ENCODE measurements at places on chromosomes 7 and 10.
A peak's percentile ranks its signal among the peaks of the same experiment; 100 is the strongest.

DNA sequence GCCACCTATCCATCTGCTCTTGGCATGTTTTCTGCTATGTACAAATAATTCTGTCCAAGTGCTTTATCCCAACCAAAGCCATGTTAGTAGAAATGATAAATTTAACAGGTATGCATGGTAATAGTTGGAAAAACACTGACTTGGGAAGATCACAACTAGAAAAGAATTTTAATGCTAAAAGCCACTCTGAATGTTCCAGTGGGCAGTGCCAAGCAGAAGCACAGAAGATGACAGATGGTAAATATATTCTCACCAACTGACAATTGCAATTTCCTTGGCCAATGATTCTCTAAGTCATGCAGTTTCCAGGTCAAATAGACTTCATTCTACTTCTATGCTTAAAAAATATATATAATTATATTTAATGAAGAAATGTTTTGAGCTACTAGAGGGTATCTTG is 83.6 kb upstream of the SEMA3C start:
- no peak for DNase-seq

DNA sequence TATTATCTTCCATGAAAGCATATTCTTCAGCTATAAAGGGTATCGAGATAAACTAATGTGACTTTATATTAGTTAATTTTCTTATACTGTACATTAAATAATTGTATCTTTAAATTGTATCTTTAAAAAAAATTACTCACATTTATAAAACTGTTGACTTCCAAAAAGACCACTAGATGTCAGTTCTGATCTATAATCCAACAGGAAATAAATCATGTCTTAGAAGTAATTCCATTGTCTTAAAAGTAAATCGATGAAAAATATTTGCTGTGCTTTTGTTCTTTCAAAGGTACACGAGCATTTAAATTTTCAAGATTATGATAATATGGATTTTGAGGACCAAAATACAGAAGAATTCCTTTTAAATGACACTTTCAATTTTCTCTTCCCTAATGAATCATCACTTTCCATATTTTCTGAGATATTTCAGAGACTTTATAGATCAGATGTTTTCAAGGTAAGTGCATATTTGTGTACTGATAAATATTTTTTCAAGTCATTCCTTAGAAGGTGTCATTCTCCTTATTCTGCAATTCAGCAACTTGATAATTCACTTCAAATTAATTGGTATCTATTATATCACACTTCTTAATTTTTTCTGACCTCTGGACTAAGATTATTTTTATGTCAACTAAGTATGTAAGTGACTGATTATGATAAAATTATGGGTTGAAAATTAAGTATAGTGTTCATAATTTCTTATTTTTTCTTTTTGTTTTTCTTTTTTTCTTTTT is 138.5 kb downstream of the CPED1 start:
- peak; percentile 24 for DNase-seq

- peak; percentile 92 for DNase-seq
Observed at GRCh38 chr10:62037166-62037831, 135.8 kb downstream of the ARID5B start.

GRCh38 chr7:157594306-157594705 is 257.5 kb downstream of the DNAJB6 start:
- no peak for DNase-seq

DNA sequence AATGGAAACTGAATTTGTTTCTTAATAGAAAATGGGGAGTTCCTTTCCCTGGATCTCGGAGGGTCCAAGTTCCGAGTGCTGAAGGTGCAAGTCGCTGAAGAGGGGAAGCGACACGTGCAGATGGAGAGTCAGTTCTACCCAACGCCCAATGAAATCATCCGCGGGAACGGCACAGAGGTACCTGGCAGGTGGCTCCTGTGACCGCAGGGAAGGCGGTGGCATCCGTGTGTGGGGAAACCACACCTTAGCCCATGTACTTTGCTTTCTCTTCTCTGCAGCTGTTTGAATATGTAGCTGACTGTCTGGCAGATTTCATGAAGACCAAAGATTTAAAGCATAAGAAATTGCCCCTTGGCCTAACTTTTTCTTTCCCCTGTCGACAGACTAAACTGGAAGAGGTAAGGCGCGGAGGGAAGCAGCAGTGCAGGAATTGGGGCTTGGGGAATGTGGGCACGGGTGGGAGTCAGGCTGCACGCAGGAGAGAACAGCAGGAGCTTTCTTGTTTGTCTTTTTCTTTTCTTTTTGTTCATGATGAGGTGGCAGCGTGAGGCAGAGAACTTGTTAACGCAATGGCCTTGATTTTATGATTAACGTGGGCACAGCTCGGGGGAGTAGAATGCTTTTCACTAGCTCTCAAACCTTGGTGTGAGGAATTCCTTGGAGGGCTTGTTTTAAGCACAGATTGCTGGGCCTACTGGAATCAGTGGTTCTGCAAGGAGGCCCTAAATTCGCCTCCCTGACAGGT is 12.8 kb downstream of the HKDC1 start:
- DNase-seq: no peak

DNA sequence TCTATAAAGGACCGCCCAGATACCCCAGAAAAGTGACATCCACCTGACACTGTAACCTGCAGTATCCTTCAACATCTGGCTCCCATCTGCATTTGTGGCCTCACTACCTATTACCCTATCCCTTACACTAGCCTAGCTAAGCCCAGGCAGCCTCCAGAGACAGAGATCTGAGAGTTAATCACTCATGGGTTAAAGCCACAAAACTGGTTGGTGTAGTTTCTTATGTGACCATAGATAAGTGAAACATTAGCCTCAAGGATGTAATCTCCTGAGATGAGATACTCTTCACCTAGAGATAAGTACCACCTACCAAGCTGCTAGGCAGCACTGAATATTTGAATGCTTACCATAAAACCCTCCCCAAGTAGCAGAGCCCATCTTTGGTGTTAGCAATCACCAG is 35.4 kb downstream of the CTTNBP2 start:
- no peak for DNase-seq

GRCh38 chr7:149422914-149423301 is 38.0 kb downstream of the ZNF777 start:
- DNase-seq: no peak

- no peak for DNase-seq
Observed at GRCh38 chr7:44767912-44768627, 19.4 kb downstream of the ZMIZ2 start.

GRCh38 chr10:21172930-21173801 is 276.1 kb upstream of the NEBL start:
- DNase-seq: no peak

DNA sequence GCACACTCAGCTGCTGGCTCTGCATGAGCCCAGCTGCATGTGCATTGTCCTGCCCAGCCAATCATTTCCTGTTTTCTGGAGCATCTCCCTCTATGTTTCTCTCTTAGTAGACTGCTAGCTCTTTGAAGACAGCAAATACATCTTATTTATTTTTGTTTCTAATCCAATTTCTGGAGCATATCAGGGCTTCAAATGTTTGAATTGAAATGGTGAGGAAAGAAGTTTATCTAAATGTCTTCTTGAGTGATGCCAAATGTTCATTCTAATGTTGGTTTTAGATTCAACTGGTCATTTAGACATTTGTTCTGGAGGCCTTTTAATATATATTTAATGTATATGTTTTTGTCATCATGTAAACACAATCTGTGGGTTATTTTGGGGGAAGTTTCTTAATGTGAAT is 141.9 kb downstream of the DNAJB9 start:
- no peak for DNase-seq

DNA sequence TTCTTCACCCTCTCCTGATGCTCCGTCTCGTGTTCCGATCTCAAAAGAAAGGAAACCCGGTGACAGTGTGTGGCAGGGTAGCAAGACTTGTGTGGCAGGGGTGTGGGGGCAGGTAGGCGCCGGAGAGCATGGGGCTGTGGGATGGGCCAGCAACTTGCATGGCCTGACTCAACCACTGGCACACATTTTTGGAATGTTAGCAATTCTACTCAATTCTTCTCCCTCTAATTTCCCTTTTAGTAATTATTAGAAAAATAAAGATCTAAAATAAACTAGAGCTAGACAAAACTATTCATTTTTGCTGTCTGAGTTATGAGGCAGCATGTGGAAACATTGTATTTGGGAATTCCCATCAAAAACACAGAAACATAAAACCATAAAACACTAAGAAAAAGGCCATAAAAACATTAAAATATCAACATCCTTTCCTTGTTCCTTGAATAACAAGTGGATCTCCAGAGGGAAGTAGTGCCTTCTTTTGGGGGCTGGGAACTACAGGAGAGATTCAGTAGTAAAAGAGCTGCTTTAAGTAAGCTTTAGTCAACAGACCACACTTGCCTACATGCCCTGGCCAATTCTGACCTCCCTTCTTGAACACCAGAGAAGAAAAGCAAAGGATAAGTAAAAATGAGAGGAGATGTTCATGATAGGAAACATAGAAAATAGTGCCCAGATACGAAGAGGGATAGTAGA is 21.8 kb downstream of the SEMA3C start:
- peak; percentile 50 for DNase-seq

DNA sequence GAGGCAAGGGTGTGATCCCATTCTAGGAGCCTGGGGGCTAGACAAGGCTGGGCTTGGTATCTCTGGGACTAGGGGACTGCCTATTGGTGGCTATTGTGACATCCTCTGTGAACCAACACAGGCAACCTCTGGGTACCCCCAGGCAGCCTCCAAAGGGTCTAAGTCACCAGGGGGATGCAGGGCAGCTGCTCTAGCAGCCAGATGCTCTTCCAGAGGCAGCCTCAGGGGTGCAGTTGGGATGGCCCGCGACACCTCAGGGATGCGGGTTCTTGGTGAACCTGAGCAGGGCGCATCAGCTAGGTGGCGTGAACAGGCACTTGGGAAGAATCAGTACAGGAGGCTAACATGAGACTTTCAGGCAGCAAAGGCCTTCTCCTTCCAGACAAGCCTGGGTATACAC is 1.6 kb upstream of the TMEM120A start:
- no peak for DNase-seq

DNA sequence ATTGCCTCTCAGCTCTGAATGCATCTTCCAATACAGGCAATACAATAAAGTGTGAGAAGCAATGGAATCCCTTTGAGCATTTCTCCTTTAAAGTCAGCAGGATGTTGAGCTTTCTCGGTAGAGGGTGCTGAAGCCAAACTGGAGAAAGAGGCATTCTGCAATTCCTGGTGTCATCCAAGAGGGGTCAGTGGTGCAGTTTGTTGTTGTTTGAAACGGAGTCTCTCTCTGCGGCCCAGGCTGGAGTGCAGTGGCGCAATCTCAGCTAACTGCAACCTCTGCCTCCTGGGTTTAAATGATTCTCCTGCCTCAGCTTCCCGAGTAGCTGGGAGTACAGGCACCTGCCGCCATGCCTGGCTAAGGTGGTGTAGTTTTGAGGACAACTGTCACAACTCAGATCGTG is 486.5 kb downstream of the CALN1 start:
- DNase-seq: no peak

DNA sequence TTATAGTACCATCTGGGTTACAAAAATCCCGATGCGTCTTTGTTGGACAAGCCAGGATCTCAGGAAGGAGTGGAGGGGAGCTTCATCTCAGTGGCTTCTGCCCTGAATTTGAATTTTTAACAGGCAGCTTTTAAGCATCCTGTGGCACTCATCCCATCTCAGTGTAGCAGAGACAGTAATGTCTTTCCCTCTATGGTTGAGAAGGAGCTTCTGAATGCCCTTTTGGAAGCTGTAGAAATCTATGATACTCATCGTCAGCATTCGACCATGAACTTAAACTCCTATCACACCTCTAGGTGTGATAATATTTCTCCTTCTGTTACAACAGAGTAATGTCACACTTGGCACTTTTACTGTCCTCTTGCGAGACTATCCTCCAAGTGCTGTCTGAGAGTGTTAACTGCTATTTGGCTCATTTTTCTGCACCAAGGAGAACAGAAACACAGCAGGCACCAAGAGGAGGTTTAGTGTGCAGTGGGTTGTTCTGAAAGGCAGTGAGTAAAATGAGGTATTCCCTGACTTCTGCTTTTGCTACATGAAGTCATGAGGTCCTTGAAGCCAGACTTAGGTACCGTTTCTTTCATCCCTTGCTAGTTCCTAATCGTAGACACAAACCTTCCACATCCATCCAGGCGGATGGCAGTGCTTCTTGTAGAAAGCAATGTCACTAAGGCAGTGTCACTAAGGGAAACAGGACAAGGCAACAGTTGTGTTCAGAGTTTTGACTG is 177.4 kb downstream of the CELF2 start:
- no peak for DNase-seq

GRCh38 chr7:158609313-158609974 is 21.8 kb upstream of the PTPRN2 start:
- DNase-seq: no peak

DNA sequence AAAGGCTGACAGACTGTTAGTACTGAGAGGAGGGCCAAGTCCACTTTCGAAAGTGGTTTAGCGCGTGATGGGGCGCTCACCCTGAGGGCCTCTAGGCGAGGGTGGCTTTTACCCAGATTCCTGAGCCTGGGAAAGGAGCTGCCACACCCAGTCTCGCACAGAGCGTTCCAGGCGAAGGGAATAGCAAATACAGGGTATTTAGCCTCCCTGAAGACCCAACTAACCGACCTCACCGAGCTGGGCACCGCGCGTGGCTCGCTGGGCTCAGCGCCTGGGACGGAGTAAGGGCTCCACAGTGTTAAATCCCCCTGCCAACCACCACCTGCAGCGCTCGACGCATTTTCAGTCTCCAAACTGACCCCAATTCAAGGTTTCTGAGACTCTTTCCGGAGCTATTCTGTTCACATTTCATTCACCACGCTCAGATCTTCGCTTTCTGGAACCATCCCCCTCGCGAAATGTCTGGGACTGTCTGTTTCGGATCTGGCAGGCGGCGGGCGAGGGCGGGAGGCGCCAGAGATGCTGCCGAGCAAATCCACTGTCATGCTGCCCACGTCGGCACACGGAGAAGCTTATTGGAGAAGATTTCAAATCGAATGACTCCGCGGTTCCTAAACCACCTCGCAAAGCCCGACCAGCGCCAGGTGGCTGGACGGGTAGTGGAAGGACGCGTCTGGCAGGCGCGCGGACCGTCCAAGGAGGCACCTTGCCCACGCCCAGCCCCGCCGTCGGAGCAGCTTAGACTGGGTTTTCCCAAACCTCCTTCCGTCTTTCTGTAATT is 1.4 kb upstream of the OSBPL3 start:
- DNase-seq: peak; percentile 74

DNA sequence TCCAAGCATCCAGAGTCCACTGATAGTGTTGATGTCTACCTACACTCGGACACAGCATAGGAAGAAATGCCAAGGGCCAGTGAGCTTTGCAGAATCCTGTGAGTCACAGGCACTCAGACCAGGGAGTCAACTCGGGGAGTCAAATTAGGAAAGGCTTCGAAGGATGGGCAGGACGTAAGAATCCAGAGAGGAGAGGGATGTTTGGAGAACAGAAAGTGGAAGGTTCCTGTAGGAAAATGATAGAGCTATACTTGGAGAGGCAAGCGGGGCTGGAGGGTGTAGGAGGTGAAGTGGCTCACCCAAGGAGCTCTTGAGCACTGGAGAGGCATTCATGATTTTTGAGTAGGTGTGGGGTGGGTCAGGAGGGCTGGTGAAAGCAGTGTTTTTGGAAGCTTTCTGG is 3.0 kb downstream of the ZYX start:
- DNase-seq: peak; percentile 76

- DNase-seq: no peak
Observed at GRCh38 chr7:25863005-25863728, 288.8 kb upstream of the NFE2L3 start.
